Stimulated activated CD4-positive, alpha-beta T cell treated with anti-CD3 and anti-CD28 coated beads, Interleukin-1b, Interleukin-23, amount 100 ng/mL, for 1 hour (primary cell): ENCODE measurements at places on chromosomes 5 and 9.

DNA sequence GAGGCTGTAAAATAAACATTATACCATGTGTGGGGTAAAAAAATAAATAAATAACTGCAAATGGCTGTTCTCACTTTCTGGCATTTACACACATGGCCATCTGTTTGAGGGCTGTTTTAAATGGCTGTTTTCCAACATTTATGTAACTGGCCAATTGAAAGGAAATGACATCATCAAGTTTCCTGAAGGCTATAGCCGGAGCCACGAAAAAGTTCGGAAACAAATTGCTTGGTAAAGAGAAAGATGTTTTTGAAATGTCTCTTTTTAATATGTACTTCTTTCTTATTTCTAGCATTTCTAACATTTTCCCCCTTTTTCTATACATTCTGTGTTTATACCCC lies 95.4 kb upstream of the DAB2 start:
- no peak for DNase-seq

DNA sequence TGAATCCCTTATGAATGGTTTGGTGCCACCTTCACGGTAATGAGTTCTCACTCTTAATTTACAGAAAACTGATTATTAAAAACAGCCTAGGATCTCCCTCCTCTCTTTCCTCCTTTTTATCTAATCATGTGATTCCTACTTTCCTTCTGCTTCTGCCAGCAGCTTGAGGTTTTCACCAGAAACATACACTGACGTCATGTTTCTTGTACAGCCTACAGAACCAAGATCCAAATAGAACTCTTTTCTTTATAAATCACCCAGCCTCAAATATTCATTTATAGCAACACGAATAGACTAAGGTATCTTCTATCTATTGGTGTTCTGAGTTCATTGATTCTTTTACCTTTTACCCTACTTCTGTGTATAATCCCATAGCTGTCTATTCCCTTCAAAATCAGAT lies 388.9 kb upstream of the CDH10 start:
- no peak for DNase-seq

GRCh38 chr5:123543438-123543837 lies 31.5 kb downstream of the CSNK1G3 start:
- DNase-seq, result no peak

- DNase-seq, result no peak
Measured at GRCh38 chr5:34022121-34022705, 14.4 kb upstream of the AMACR start.

- no peak for DNase-seq
Measured at GRCh38 chr5:6877986-6878828, 165.0 kb downstream of the TENT4A start.

DNA sequence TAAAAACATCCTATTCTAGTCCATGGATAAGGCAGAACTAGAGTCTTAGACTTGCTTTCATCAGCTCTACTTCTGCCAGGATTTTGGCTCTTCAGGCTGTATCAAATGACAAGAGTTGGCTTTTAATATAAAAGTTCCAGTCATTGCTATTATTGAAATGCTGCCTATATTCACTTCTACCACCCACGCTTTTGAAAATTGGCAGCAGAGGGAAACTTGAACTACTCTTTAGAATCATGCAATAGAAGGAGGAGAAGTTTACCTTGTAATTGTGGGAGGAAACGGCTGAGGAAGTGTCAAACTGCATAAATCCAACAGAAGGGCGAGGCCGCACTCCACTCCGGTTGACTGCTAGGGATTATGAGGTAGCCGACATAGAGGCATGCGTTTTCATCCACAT lies 122.6 kb upstream of the BASP1 start:
- no peak for DNase-seq
